ENCODE measurements at places on chromosomes 2 and 18.

DNA sequence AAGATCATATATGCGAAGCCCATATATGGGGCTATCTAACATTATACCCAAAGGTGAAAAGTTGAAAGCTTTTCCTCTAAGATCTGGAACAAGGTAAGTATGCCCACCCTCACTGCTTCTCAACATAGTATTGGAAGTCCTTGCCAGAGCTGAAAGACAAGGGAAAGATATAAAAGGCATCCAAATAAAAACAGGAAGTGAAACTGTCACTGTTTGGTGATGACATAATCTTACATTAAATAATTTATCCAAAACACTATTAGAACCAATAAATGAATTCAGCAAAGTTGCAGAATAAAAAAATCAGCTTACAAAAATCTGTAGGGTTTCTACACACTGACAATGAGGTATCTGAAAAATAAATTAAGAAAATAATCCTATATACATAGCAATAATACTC is 205.8 kb downstream of the INSIG2 start:
- H3K4me1 ChIP-seq, result no peaks in the 10 kb centered on the region
- H3K36me3 ChIP-seq, result no peaks in the 10 kb centered on the region
- H3K27me3 ChIP-seq, result no peaks in the 10 kb centered on the region

DNA sequence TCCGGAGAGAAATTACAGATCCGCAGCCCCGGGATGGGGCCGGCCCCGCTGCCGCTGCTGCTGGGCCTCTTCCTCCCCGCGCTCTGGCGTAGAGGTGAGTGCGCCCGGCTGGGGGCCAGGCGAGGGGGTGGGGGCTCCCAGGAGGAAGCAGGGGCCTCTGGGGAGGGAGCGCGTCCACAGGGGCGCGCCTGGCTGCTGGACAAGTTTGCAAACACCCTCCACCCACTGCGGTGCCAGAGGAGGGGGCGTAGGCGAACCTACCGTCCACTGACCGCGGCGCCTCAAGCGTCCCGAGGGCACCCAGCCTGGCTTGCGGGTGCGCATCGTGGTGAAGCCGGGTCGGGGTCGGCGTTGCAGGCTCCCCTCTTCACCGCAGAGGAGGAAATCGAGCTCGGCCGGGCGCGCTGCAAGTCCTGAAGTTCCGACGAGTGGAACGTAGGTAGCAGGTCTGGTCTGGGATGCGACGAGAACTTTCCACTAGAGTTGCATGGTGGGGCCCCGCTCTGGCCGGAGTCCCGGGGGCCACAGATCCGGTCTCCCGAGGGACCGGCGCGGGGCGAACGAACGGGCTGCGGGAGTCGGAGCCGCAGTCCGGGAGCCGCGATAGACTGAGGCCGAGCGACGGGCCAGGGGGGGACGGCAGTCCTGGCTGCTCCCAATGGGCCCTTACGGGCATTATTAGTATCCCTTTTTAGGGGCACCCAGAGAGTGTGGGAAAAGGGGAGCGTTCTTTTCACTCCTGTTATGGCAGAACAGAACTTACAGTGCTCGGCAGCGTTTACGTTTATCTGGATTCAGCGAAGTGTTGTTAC is 502 bp downstream of the MERTK start:
- H3K4me3 ChIP-seq, result peak overlapping the region; percentile 82
- H3K36me3 ChIP-seq, result no peaks in the 10 kb centered on the region
- H3K4me1 ChIP-seq, result peaks cover 10% of the 10 kb centered on the region

DNA sequence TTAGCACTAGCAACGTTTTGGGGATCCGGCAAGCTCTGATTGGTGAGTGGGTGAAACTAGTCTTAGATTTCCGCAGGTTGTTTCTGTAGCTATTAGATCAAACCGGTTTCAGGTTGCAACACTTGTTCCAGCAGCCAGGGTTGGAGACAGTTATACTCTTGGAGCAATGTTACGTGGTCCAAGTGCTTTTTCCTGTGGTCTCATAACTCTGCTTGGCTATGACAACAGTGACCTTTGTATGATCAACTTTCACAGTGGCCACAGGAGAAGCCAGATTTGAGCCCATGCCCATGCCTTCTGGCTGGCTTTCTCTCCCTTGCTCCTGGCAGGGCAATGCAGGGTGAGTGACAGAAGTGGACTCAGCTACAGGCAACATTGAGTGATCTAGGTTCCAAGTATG is 84.5 kb upstream of the TAF1B start:
- peaks cover 22% of the 10 kb centered on the region for H3K4me1 ChIP-seq
- no peaks in the 10 kb centered on the region for H3K36me3 ChIP-seq
- no peaks in the 10 kb centered on the region for H3K27me3 ChIP-seq
- H3K4me3 ChIP-seq, result no peak overlapping the region
- H3K27ac ChIP-seq, result no peak overlapping the region

DNA sequence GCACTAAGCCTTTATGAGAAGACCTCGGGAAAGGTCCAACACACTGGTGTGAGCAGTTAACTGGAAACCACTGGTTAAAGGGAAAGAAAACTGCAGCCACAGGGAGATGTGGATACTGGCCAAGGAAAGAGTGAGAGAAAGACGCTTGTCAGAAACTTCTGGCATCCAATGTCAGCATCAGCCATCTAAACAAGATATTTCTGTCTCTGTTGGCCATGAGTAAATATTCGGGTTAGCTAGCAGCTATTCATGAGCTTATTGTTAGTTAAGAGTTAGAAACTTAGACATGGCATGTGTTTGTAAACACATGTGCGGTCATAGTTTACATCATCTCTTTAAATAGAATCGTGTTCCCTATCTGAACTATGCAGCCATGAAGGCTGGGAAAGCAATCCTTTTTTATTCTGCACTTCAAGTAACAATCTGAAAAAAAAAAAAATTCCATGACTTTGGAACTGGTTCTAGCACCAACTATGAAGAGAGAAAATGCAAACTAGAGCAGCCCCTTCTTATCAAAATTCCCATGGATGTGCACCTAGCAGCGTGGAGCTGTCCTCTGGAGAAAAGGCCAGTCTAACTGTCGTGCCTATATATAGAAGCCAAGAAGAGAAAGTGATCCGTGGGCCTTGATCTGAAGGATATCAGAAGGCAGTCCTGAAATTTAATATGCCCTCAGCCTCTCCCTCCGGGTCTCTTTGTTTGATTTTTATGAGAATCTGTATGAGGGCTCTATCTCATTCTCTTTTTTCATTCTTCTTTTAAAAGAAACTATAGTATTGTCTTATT is 84.0 kb upstream of the RFX8 start:
- H3K4me1 ChIP-seq, result peaks cover 11% of the 10 kb centered on the region
- no peaks in the 10 kb centered on the region for H3K27me3 ChIP-seq
- DNase-seq, result no peak

DNA sequence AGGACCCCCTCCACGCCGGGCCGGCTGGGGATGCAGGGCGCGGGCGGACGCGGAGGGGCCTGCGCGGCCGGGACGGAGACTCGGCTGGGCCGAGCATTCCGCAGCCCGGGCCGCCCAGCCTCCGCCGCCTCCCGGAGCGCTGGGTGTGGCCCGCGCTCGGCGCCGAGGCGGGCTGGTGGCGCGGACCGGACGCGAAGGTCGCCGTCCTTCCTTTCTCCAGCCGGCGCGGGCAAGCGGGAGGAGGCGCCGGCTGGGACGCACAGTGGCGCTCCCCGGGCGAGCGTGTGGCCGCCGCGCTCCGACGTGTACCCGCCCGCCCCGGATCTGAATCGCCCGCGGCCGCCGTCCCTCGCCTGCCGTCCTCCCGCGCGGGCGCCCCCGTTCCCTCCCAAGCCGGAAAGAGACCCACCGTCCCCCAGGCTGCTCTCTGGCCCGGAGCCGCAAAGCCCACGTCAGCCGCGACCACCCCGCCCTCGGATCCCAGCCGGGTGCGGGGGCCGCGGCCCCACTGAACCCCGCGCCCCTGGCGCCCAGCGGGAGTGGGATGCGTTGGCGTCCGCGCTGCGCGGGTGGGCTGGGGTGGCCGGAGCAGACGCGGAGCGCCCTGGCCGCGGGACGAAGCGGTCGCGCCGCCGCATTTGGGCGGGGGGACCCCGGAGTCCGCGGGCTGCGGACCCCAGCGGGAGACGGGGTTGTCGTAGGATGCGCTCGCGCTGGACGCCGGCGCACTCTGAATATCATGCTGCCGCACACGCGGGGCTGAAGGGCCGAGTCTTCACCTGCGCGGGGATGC is 634 bp downstream of the SPATS2L start:
- no peak for DNase-seq
- H3K4me1 ChIP-seq, result no peaks in the 10 kb centered on the region
- no peaks in the 10 kb centered on the region for H3K36me3 ChIP-seq

DNA sequence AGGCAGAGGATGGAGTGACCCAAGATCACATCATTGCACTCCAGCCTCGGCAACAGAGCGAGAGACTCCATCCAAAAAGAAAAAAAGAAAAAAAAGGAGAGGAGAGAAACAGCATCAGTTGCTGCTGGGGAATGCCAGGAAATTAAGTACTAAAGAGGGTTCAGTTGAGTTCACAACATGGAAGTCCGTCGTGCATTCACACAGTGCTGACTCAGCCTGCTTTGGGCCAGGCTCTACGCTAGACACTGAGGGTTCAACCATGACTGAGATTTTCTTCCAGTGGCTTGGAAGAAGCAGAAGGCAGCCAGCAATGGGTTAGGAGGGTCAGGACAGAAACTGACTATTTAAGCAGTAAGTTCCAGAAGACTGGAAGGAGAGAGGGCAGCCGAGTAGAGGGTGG is 108.8 kb downstream of the FMNL2 start:
- H3K4me3 ChIP-seq, result no peak overlapping the region
- no peaks in the 10 kb centered on the region for H3K27me3 ChIP-seq
- H3K4me1 ChIP-seq, result no peaks in the 10 kb centered on the region
- H3K27ac ChIP-seq, result no peak overlapping the region

- peak; percentile 48 for DNase-seq
- peak overlapping the region; percentile 72 for H3K27ac ChIP-seq
- H3K27me3 ChIP-seq, result no peaks in the 10 kb centered on the region
- no peaks in the 10 kb centered on the region for H3K36me3 ChIP-seq
Measured at GRCh38 chr18:45686891-45687611, 36.9 kb upstream of the SLC14A1 start.

DNA sequence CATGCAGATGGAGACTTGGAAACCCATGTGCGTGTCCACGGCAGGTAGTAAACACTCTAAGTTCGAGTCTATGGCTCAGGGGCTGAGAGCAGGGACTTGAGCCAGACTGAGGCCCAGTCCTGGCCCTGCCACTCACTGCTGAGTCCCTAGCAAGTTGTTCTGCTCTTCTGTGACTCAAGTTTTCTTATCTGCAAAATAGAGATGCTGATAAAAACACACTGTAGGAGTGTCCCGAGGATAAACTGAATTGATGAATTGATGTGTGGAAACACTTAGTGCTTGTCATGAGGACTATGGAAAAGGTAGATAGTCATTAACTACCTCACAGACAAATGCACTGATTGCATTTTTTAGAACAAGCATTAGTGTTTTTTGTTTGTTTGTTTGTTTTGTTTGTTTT is 73.2 kb downstream of the BOLA3 start:
- no peak for DNase-seq
- H3K27me3 ChIP-seq, result no peaks in the 10 kb centered on the region
- no peak overlapping the region for H3K27ac ChIP-seq
- no peak overlapping the region for H3K4me3 ChIP-seq
- peaks cover 7% of the 10 kb centered on the region for H3K36me3 ChIP-seq

DNA sequence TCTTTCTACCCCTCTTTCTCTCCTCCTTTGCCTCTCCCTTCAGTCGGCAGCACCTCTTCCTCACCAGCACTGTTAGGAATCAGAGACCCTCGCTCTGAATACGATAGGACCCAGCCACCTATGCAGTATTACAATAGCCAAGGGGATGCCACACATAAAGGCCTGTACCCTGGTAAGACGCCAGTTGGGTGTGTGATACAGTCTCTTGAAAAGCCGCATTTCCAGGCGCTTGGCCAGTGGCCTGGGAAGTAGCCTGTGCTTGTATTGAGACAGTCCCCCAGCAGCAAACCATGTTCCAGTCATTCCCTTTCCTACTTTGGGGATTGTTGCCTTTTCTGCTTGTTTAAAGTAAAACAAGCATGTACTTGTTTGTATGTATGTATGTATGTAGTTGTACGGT is 118.4 kb upstream of the DAPL1 start:
- H3K4me1 ChIP-seq, result no peaks in the 10 kb centered on the region
- DNase-seq, result no peak
- peaks cover 5% of the 10 kb centered on the region for H3K36me3 ChIP-seq
- no peaks in the 10 kb centered on the region for H3K27me3 ChIP-seq

GRCh38 chr18:62339106-62339988 is 14.2 kb downstream of the TNFRSF11A start:
- H3K4me1 ChIP-seq, result no peaks in the 10 kb centered on the region
- no peak overlapping the region for H3K27ac ChIP-seq
- no peaks in the 10 kb centered on the region for H3K27me3 ChIP-seq
- DNase-seq, result no peak
- H3K36me3 ChIP-seq, result no peaks in the 10 kb centered on the region

DNA sequence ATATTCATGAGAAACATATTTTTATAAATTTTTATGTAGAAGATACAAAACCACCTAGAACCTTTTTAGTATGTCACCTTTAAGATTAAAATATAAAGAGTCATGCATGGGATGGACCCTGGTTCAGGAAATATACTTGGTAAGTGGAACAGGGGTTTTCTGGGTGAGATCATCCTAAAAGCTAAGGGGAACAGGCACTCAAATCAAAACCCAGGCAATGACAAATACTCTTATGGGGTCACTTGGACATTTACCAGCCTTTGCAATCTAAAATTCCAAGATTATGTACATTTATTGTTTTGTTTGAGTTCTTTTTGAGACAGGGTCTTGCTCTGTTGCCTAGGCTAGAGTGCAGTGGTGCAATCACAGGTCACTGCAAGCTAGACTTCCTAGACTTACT is 65.8 kb downstream of the SGPP2 start:
- no peak overlapping the region for H3K4me3 ChIP-seq
- no peak overlapping the region for H3K27ac ChIP-seq
- H3K36me3 ChIP-seq, result no peaks in the 10 kb centered on the region

DNA sequence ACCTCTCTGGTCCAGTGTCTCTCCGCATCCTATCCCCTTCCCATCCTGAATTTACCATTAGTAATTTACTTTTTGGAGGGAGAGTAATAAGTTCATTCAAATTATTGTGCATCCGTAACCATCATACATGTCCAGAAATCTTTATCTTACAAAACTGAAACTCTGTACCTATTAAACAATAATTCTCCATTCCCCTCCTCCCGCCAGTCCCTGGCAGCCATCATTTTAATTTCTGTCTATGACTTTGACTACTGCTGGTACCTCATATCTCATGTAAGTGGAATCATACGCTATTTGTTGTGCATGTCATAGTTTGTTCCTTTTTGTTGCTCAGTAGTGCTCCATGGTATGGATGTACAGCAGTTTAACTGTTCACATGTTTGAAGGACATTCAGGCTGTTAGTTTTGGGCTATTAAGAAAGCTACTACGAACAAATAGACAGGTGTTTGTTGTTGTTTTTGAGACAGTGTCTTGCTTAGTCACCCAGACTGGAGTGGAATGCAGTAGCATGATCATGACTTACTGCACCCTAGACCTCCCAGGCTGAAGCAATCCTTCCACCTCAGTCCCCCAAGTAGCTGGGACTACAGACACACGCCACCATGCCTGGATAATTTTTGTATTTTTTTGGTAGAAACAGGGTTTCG is 2.0 kb downstream of the LIMS1 start:
- H3K4me1 ChIP-seq, result peaks cover 8% of the 10 kb centered on the region
- no peak overlapping the region for H3K27ac ChIP-seq
- no peaks in the 10 kb centered on the region for H3K36me3 ChIP-seq
- no peak overlapping the region for H3K4me3 ChIP-seq
- no peak for DNase-seq
- no peaks in the 10 kb centered on the region for H3K27me3 ChIP-seq
